ENCODE measurements at places on chromosomes 7 and 10. TPM values are rescaled to one million over a fixed set of nuclear protein-coding genes. Genes with fewer than 3 reads are reported as not detected.

GRCh38 chr10:66671562-66671961 is 254.3 kb upstream of the LRRTM3 start:
- DNase-seq, result no peak

CRYGN gene
- polyA plus RNA-seq, result 0.22 TPM

DNA sequence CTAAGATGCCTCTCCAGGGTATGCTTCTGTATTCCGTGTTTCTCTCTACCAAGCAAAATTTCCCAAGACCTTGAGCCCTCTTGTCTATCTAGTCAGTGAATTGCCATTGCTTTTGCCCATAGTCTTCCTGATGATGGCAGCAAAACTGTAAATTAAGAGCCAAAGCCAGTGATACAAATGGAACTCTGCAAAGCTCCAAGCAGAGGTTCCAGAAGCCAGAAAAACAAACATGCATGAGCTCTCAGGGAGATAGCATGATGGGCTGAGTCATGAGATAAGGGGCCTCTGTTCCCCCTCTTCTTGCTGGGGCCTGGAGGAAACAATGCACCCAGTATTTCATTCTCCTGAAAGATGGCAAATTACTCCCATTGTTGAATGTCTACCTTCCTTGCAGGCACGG is 24.7 kb downstream of the LSMEM1 start:
- no peak for DNase-seq

RAMP3 gene
- 5.6 TPM for polyA plus RNA-seq

GRCh38 chr7:95199779-95200558 is 124.4 kb downstream of the PON1 start:
- peak; percentile 85 for DNase-seq

GRCh38 chr10:88114368-88114767 is 250.9 kb downstream of the PTEN start:
- DNase-seq, result peak; percentile 29

GRCh38 chr10:20369863-20370736 is 527.0 kb downstream of the NEBL start:
- DNase-seq, result no peak

GSDME gene
- 8.0 TPM for polyA plus RNA-seq

HABP2 gene
- polyA plus RNA-seq, result 0.10 TPM

GRCh38 chr7:18041191-18041590 is 13.5 kb upstream of the PRPS1L1 start:
- DNase-seq, result no peak

- DNase-seq, result no peak
These were observed 26.3 kb downstream of the NPTX2 start for GRCh38 chr7:98643236-98643985.

DNA sequence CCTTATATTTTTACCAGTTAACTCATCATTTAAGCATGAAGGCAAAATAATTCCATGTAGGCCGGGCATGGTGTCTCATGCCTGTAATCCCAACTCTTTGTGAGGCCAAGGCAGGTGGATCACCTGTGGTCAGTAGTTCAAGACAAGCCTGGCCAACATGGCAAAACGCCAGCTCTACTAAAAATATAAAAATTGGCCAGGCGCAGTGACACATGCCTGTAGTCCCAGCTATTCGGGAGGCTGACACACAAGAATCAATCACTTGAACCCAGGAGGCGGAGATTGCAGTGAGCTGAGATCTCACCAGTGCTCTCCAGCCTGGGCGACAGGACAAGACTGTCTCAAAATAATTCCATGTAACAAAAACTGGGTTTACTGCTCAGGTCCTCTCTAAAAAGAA is 18.3 kb downstream of the HNRNPA2B1 start:
- no peak for DNase-seq

OR13A1 gene
- not detected for polyA plus RNA-seq

SPRN gene
- polyA plus RNA-seq, result 4.6 TPM

GRCh38 chr7:82319674-82320118 is 123.9 kb downstream of the CACNA2D1 start:
- DNase-seq, result peak; percentile 32

NUP205 gene
- polyA plus RNA-seq, result 29.6 TPM

PTPRE gene
- 5.5 TPM for polyA plus RNA-seq

GRCh38 chr7:90856351-90857070 is 260.4 kb downstream of the CDK14 start:
- DNase-seq, result no peak

- DNase-seq, result no peak
These were observed 38.9 kb upstream of the RSU1 start for GRCh38 chr10:16856092-16856491.

- DNase-seq, result no peak
These were observed 316.2 kb upstream of the SHH start for GRCh38 chr7:156128496-156128895.

- DNase-seq, result no peak
These were observed 12.2 kb downstream of the VSIR start for GRCh38 chr10:71761105-71761511.

OR2A7 gene
- polyA plus RNA-seq, result 1.1 TPM

- no peak for DNase-seq
These were observed 65.5 kb downstream of the LRRC17 start for GRCh38 chr7:102978284-102978683.

Data from hindlimb muscle (tissue), 1 donor.